ENCODE measurements at places on chromosomes 11 and 22.

DNA sequence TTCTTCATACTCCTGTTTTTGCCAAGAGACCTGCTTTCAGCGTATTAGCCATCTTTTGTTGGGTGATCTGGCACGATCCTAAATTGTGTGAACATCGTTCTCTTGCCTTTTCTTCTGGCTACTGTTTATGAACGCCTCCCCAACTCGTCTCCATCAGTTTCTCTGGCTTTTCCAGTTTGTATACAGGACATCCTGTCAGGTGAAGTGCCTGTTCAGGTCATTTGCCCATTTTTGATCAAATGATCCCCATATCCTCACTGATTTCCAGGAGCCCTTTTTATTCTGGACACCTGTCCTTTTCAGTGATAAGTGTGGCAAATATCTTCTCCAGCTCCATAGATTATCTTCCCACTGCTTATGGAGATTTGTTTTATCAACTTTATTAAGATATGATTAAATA, 22.5 kb upstream of the SYT8 start:
- DNase-seq, result no peak

GRCh38 chr11:8065031-8065430, 16.0 kb upstream of the TUB start:
- DNase-seq, result no peak

DNA sequence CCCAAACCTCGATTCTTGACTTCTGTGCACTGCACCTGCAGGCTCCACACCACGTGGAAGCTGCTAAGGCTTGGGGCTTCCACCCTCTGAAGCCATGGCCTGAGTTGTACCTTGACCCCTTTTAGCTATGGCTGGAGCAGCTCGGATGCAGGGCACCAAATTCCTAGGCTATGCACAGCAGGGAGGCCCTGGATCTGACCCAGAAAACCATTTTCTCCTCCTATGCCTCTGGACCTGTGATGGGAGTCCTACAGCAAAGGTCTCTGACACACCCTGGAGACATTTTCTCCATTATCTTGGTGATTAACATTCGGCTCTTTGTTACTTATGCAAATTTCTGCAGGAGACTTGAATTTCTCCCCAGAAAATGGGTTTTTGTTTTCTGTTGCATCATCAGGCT, 309.2 kb upstream of the DDI1 start:
- DNase-seq, result no peak

DNA sequence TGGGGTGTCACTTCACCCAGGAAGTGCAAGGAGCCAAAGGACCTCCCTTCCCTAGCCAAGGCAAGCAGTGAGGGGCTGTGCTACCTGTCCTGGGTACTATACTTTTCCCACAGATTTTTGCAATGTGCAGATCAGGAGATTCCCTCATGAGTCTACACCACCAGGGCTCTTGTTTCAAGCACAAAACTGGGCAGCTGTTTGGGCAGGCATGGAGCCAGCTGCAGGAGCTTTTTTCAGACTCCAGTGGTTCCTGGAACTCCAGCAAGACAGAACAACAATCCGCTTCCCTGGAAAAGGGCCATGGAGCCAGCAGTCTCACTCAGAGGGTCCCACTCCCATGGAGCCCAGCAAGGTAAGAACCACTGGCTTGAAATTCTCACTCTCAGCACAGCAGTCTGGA, 1649.6 kb downstream of the LRRC4C start:
- no peak for DNase-seq

All from amygdala (tissue), 56 donors.